Epithelial cell of umbilical artery (primary cell): ENCODE measurements at places on chromosomes 12 and 14. TPM values are rescaled to one million over a fixed set of nuclear protein-coding genes. Genes with fewer than 3 reads are reported as not detected.

The RTL1 gene
- not detected in 2 replicates for total RNA-seq

The RNF212B gene
- total RNA-seq = not detected in 2 replicates

The CCDC175 gene
- not detected in 2 replicates for total RNA-seq

The AMIGO2 gene
- 5.8 TPM in 2 replicates for total RNA-seq

The KLRF2 gene
- not detected in 2 replicates for total RNA-seq
